ENCODE measurements at places on chromosomes 4 and X. TPM values are rescaled to one million over a fixed set of nuclear protein-coding genes. Genes with fewer than 3 reads are reported as not detected.

Gene YIPF6
- 19.1 TPM for total RNA-seq

Gene WAS
- total RNA-seq = 160 TPM

Gene PORCN
- total RNA-seq = 14.1 TPM

Gene BCLAF3
- total RNA-seq = 7.7 TPM

Gene NALF2
- total RNA-seq = 0.09 TPM

Gene CXCL8
- total RNA-seq = 2.2 TPM

Gene PLA2G12A
- 9.7 TPM for total RNA-seq

Gene HPGDS
- total RNA-seq = 3.2 TPM

Gene SLC39A8
- 99.8 TPM for total RNA-seq

Gene SLC2A9
- total RNA-seq = 3.2 TPM

Gene HS3ST1
- total RNA-seq = 0.64 TPM

Gene RTL9
- not detected for total RNA-seq

Gene ARHGEF9
- total RNA-seq = 18.8 TPM

Gene MAGEA9B
- total RNA-seq = not detected

Gene TMPRSS11A
- not detected for total RNA-seq

Gene CXCL1
- not detected for total RNA-seq

Gene GABRE
- total RNA-seq = not detected

Gene BEND2
- total RNA-seq = not detected

Gene FGFBP2
- total RNA-seq = 1.1 TPM

Gene SMIM10L2A
- 0.48 TPM for total RNA-seq

Gene SPP1
- 5.4 TPM for total RNA-seq

Gene GABRA4
- not detected for total RNA-seq

Gene RAB9B
- 0.98 TPM for total RNA-seq

Gene NUDT11
- total RNA-seq = 1.6 TPM

Gene TGIF2LX
- total RNA-seq = not detected

Gene SYN1
- total RNA-seq = 0.57 TPM

Gene WDR17
- total RNA-seq = 1.2 TPM

Gene MRPL1
- total RNA-seq = 36.5 TPM

Gene SPANXC
- total RNA-seq = not detected

Gene MAGEA4
- not detected for total RNA-seq

Gene ANXA10
- total RNA-seq = not detected

Gene MAGEA12
- not detected for total RNA-seq

Gene PLAC8
- total RNA-seq = 127 TPM

Gene DDX60
- total RNA-seq = 38.7 TPM

Gene CCNB3
- 1.5 TPM for total RNA-seq

Gene ZNF157
- total RNA-seq = 0.25 TPM

Gene AREG
- not detected for total RNA-seq
